ENCODE measurements at places on chromosomes 2 and 18.

DNA sequence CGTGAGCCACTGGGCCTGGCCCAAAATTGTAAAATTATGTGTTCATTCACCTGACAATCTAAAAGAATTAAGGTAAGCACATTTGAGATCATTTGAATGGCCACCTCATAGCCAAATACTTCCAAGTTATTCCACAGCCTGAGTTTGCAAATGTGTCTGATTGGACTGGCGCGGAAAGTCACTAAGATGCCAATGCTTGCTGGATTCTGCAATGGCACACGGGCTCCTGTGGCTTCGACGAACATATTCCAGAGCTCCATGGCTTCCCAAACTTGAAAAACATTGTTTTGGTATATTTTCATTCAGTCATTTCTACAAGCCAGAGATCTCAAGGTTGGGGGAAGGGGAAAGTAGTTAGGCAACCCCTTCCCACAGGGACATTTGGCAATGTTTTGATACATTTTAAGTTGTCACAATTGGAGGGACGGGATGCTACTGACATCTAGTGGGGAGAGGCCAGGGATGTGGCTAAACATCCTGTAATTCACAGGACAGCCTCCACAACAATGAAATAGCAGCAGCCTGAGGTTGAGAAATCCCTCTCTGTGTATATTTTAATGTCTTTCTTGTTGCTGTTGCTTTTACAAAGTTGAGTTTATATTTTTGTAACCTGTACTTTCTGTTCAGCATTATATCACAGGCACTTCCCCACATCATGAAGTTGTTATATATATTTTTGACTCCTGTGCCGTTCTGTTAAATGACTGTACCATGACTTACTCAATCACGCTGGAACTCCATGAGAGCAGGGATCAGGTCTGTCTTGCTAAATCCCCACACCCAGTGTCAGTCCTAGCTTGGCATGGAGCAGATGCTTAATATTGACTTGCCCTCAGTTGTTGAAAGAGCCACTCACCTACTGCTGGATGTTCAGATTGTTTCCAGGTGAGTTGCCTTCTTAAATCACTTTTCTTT is 56.9 kb downstream of the COL4A4 start:
- no peak for DNase-seq

- DNase-seq = no peak
Observed at GRCh38 chr2:106156305-106157296, 37.5 kb downstream of the UXS1 start.

DNA sequence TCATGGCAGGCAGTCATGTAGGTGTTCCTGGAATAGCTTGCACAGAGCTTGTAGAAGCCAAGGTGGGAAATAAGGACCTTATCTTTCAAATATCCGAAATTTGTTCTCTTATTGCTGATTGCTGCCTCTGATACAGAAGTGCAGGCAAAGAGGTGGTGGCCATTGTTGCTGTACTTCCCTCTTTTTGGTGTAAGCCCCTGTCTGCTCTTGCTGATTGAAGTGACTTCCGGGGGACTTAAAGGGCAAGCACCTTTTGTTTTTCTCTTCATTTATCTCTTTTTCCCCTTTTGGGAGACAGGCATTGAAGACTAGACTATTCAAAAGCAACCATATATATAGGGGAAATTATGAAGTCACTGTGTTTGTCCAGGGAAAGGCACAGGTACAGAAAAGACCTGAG is 131.6 kb upstream of the OTX1 start:
- DNase-seq = no peak

DNA sequence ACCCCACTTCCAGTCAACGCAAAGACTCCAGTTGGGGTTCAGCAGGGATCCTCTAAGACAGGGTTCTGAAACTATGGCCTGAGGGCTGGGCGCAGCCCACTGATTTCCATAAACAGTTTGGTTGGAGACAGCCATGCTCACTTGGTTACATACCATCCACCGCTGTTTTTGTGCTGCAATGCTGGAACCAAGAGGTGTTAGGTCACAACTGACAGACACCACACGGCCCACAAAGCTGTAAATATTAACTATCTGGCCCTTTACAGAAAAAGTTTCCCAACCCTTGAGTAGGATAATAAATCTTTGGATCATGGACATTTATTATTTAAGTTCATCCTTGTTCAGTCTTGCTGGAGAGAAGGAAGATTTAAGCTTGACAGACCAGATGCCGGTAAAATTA is 8.4 kb upstream of the CD226 start:
- DNase-seq = no peak

- DNase-seq = no peak
Observed at GRCh38 chr2:101521487-101521886, 46.6 kb upstream of the RFX8 start.

- no peak for DNase-seq
Observed at GRCh38 chr18:48828691-48829442, 121.9 kb downstream of the SMAD7 start.

DNA sequence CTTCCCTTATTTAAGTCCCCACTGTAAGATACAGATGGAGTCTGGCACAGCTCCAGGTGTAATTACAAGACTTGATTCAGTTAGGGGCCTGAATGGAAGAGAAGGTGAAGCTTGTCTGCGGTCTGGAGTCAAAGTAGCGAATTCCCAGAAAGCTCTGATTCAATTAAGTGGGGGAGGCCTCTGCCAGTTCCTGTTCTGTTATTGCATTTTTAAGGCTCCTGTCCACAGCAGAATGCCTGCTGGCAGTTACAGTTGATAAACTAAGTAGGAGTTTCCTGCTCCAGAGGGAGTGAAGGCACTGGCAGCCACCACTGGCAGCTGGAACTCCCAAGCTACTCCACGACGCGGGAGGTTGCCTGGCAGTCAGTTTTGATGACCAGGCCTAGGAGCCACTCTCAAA is 181.1 kb downstream of the SOCS6 start:
- DNase-seq = no peak

DNA sequence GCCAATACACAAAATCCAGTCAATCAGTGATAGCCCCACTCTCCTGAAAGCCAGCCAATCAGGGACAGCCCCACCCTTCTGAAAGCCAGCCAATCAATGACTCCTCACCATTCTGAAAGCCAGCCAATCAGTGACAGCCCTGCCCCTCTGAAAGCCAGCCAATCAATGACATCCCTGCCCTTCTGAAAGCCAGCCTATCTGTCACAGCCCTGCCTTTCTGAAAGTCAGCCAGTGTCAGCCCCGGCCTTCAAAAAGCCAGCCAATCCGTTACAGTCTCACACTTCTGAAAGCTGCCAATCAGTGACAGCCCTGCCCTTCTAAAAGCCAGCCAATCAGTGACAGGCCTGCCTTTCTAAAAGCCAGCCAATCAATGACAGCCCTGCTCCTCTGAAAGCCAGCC is 95.9 kb upstream of the HDAC4 start:
- no peak for DNase-seq

- DNase-seq = no peak
Observed at GRCh38 chr2:69453475-69454129, 16.4 kb upstream of the NFU1 start.

DNA sequence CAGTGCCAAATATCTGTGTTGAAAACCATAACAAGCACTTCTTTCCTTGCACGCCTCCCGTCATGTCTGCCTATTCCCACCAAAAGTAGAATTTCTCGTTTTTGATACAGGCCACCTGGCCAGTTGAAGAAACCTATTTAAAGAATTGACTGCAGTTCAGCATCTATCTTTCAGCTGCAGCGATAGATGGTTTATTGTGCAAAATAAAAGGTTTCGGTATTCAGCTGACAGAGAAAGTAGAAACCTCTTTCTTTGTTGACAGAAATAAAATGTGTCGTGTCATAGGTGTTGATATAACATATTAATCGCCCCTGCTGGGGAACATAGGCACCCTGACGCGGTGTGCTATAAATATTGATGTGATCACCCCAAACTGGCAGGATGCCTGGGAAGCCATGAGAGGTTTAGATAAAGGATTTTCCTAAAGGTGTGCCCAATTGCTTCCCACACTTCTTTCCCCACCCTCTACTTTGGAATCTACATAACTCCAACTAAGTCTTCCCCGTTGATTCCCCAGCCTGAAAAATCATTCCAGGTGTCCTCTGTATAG is 570.4 kb downstream of the CCDC85A start:
- no peak for DNase-seq

DNA sequence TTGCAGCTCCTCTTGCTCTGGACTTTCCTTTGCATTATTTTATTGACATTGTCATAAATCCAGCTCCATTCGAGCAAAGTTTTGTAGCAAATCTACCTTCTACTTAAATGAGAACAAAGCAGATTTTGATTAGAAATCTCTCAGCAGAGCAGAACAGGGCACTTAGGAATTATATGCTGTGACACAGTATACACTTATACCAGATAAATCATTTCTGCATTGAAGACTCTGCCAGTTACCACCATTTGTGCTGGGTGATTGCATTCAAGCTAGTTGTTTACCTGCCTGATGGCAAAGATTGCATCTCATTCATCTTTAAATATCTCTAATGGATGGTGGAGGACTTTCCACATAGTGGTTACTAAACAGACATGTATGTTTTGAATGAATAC is 441.7 kb upstream of the HNMT start:
- no peak for DNase-seq

DNA sequence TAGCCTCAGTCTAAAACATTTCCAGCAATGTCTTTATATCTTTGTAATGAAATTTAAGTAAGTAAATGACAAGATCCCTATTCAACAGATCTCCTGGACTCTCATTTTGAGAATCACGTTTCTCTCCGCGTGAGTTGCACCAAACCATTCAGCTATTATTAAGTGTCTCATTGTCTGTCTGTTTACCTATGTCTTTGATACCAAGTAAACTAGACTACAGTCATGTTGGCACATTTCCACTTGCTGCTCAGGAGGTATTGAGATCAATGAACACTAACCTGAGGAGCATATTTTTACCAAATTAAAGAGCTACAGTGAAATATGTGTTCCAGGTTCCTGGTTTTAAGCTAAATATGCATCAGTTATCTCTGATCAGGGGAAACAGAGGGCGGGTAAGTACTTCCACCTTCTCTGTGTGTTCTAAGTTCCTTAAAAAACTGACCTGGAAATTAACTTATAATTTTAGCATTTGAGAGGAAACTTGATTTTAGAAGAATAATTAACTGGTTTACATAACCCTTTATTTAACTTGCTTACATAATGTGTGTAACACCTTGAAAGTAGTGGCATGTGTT is 125.8 kb downstream of the OSBPL6 start:
- no peak for DNase-seq

DNA sequence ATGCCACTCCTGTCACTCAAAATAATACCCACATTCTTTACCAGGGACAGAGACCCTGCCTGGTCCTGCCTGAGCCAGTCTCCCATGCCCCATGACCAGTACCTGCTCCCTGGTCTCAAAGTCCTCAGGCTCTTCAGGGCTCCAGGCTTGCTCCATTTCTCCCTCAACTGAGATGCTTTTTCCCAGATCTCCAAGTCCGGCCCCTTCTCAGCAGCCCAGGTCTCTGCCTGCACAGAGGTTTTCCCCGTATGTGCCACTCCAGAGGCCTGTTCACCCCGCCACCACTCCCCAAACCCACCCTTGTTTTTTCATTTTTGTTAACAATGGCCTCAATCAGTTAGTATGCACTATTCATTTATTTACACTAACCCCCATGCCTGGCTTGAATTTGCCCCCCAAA is 499.5 kb upstream of the MYT1L start:
- DNase-seq = no peak

GRCh38 chr2:165149439-165149838 is 54.4 kb downstream of the SCN3A start:
- DNase-seq = no peak

GRCh38 chr2:68185541-68186164 is 28.0 kb downstream of the PNO1 start:
- DNase-seq = peak; percentile 51

DNA sequence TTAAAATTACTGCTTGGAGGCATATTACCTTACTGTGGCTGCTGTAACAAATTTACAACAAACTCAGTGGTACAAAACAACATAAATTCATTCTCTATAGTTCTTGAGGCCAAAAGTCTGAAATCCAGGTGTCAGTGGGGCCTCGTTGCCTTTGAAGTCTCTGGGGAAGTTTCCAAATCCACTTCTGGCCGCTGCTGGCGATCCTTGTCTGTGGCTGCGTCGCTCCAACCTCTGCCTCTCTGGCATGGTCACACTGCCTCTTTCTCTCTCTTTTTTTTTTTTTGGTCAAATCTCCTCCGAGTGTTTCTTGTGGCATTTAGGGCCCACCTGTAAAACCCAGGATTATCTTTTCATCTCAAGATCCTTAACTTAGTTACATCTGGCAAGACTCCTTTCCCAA is 182.8 kb downstream of the ST6GAL2 start:
- no peak for DNase-seq

- no peak for DNase-seq
Observed at GRCh38 chr2:120770641-120771040, 35.0 kb downstream of the GLI2 start.

DNA sequence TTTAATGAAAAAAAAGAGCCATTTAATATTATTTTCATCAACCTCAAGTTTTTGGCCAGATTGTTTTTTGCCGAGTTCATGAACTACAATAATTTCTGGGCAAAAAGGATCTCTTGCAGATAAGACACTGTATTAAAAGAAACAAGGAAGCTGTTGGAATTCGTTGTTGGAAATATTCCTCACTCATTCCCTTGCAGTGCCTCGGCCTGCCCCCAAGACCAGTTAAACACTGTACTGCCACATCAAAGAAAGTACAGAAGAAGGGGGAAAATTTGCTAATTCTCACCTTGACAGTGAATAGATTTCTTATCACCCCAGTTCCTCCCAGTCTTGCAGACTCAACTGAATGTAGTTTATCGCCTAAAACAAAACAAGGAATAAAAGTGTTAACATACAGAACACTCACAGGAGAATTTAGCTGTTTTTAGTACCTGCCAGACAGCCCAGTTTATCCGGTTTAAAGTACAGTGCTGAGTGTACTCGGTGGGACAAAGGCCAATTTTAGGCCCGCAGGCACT is 1.2 kb downstream of the IDH1 start:
- DNase-seq = no peak

- no peak for DNase-seq
Observed at GRCh38 chr18:77524909-77525308, 275.3 kb downstream of the GALR1 start.

DNA sequence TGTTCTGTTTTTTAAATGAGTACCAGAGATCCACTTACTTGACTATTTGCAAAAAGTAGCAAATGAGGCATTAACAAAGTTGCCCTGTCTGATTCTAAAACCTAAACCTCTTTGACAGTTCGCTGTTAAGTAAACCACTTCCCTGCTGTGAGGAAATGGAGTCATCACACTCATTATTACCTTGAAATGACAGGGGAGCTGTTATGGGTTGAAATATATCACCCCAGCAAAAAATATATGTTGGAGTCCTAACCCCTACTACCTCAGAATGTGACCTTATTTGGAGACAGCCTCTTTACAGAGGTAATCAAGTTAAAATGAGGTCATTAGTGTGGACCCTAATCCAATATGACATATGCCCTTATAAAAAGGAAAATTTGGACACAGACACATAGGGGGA is 36.1 kb downstream of the DHRS9 start:
- DNase-seq = no peak

- no peak for DNase-seq
Observed at GRCh38 chr2:44148999-44149398, 19.7 kb upstream of the PPM1B start.

- DNase-seq = no peak
Observed at GRCh38 chr2:77813599-77813998, 291.4 kb upstream of the LRRTM4 start.
